Stimulated activated CD4-positive, alpha-beta T cell treated with anti-CD3 and anti-CD28 coated beads, Interleukin-2, amount 100 ng/mL, for 48 hours (primary cell): ENCODE measurements at places on chromosomes 7 and 10.

DNA sequence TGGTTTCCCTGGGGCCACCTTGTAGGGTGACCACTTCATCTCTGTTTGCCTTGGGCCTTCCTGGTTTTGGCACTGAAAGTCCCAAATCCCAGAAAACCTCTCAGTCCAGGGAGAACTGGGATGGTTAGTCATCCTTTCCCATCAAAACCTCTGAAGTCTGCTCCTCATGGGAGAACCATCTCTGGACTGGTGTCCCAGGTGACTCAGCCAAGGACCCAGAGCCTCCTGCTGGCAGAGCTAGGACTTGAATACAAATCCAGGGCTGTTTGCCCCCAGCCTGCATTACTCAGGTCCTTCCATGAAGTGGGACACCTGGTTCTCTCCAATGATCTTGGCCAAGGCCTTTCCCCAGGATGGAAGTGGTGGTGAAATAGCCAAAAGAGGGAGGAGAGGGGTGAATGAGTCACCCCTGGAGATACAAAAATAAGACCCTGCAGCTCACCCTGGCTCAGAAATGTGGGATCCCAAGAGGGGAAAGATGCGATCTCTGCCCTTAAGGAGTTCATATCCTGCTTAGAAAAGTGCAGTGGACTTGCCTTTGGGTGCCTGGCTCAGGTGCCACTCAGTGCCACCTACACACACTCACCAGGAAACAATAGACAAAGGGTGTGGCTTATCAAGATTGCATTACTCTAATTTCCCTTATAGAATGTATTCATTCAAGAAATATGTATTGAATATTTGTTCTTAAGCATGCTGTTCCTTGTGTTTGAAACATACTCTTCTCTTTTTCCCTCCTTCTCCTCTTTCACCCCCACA is 22.0 kb downstream of the ADRA2A start:
- no peak for DNase-seq

DNA sequence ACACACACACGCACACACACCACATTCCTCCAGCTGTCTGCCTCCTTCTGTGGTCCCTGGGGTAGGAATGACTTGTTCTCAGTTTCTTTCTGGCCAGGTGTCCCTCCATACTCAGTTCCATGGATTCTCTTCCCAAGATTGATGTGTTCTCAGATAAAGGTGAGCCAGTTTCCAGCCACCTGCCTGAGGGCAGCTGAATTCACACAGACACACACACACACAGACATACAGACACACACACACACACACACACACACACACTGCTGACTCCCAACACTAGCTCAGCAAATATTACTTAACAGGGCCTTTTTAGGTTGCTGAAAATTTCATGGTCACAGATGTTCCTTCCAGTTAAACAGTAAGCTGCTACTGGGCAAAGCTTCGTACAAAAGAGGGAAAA is 45.4 kb upstream of the GDF10 start:
- DNase-seq: no peak

- DNase-seq: no peak
Observed at GRCh38 chr7:124752310-124752709, 13.3 kb downstream of the GPR37 start.

GRCh38 chr10:116741391-116742351 is 695 bp downstream of the HSPA12A start:
- DNase-seq: no peak

GRCh38 chr10:97914171-97914836 is 64.7 kb downstream of the GOLGA7B start:
- DNase-seq: no peak

GRCh38 chr7:149760538-149760937 is 12.8 kb downstream of the ZNF467 start:
- no peak for DNase-seq

GRCh38 chr7:4861673-4862072 is at the start of gene PAPOLB:
Gene PAPOLB (minus strand): TSS chr7:4862030. CDS start chr7:4861810, 220 bp downstream.
- no peak for DNase-seq

DNA sequence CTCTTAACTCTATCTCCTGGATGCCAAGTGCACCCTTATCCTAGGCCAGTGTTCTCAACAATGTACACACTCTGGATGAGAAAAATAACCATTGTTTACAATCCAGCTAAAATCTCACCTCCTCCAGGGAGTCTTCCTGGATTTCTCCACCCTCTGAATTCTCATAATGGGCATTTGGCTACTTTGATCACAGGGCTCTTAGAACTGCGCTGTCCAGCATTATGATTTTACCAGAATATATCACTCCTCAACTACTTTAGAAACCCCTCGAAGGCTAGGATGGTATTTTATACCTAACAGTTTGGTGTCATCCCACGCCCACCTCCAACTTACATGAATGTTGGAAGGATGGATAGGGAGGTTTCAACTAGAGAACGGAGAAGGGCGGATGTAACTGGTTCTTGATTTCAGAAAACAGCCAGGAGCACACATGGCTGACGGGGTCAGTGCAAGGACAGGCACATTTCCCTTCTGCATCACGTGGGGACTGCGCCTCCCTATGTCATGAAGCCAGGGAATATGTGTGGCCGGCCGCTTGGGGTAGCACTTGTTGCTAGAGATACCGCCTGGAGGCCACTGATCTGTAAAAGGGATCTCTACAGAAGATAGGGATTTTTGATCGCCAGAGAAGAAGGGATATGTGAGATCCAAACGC is 1.2 kb upstream of the ATP6V0E2 start:
- DNase-seq: no peak

- DNase-seq: no peak
Observed at GRCh38 chr10:63542835-63543575, 21.8 kb downstream of the REEP3 start.

DNA sequence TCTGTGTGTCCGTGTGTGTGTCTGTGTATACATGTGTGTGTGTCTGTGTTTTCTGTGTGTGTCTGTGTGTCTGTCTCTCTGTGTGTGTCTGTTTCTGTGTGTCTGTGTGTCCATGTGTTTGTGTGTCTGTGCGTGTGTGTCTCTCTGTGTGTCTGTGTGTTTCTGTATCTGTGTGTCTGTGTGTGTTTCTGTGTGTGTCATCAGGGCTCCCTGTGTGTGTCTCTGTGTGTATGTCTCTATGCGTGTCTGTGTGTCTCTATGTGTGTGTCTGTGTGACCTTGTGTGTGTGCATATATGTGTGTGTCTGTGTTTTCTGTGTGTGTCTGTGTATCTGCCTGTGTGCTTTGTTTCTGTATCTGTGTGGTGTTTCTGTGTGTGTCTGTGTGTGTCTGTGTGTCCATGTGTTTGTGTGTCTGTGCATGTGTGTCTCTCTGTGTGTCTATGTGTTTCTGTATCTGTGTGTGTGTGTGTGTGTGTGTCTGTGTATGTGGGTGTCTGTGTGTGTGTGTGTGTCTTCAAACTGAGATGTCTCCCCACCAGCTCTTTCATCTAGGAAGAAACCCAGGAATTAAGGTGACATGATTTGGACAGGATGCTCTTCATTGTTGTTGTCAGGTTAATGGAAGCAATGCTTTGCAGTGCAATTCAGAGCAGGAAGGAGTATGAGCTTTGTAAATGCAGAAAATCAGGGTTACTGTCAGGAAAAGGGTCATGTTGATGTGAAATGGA is 20.7 kb upstream of the PPIF start:
- DNase-seq: no peak

DNA sequence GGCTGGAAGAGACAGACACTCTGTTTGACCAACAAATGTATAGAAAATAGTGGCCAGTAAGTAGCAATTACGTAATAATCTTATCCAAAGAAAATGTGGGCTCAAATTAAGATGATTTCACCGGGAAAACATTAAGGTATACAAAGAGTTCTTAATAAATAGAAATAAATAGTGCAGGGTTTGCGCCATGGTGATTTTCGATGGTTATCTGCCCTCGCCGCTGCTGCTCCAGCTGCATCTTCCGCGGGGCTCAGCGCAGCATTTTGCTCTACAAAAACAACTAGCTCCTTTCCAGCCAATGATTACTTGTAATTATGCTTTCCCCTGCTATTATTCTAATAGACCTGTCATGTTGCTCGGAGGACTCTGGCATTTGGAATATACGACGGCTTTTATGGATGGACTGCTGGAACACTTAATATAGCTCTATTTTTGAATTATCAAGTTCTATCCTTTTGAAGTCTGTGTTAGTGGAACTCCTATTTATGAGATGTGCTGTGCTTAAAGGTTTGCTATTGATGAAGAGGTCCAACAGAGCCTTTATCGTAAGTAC is 103.8 kb downstream of the BUB3 start:
- DNase-seq: no peak
